Right cardiac atrium (tissue), 5 donors: ENCODE measurements at places on chromosomes 1 and 21.

DNA sequence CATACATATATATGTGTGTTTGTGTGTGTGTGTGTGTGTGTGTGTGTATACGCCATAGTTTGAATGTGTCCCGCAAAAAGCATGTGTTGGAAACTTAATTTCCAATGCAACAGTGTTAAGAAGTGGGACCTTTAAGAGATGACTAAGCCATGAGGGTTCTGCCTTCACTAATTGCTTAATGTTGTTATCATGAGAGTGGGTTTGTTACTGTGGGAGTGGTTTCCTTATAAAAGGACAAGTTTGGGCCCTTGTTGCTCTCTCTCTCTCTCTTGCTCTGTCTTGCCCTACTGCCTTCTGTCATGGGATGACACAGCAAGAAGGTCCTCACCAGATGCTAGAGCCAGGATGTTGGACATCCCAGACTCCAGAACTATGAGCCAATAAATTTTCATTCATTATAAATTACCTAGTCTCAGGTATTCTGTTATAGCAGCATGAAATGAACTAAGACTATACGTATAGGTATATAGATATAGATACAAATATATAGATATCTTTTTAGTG is 103.8 kb upstream of the ZC3H11B start:
- DNase-seq = no peak

GRCh38 chr1:6955357-6956094 is 170.3 kb downstream of the CAMTA1 start:
- DNase-seq = no peak

GRCh38 chr1:115293006-115293405 is 45.0 kb downstream of the NGF start:
- no peak for DNase-seq

GRCh38 chr1:95966866-95967265 is 732.9 kb downstream of the RWDD3 start:
- no peak for DNase-seq
